Motor neuron (in vitro differentiated cells): ENCODE measurements at places on chromosomes 1 and 21.

GRCh38 chr1:199067483-199067882, 428.6 kb downstream of the PTPRC start:
- no peak for ATAC-seq

- ATAC-seq = no peak
Measured at GRCh38 chr1:199510314-199510713, 517.2 kb upstream of the NR5A2 start.

DNA sequence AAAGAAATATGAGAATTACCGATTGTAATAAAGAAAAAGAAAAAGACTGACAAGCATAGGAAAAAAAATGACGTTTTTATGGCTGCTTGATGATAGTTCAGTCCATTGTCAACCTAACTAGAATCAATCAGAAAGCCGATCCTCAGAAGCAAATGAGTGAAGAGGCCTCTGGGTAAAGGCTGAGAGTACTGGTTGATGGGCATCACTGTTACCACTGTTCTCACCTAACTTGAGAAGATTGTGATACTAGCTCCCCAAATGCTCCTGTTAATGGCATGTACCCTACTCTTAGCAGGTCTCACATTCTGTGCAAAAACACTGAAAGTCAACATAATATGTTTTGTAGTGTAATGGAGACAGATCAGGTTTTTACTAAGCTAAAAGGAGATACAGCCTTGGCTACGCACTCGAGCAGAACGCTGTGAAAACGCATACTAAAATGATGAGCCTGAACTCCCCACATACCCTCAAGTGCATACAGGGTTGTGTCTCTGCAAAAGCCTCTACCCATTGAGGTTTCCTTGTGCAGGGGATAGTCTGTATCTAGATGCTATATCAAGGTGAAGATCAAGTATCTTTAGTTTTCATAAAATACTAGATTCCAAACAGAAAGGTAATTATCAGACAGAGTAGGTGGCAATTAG, 554.6 kb downstream of the SMYD3 start:
- ATAC-seq = no peak

- ATAC-seq = no peak
Measured at GRCh38 chr1:57015071-57015470, 49.3 kb upstream of the C8B start.

DNA sequence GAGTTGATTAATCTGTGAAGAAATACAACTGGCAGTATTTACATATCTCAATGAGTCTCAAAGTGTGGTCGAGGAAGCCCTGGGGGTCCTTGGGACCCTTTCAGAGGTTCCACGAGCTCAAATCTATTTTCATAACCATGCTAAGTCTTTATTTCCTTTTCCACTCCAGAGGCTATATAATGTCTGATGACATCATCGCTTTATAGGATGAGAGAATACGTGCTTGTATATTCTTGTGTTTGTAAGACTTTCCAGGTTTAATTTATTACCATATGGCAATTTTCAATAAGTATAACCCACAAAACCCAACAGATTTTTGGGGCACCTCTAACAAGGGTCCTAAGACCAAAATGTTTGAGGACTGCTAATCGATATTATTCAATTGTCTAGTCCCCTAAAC, 1.4 kb upstream of the SLC19A2 start:
- ATAC-seq = no peak
